Activated CD4-positive, alpha-beta T cell treated with anti-CD3 and anti-CD28 coated beads, Interleukin-2, amount 10 ng/mL, durations not matched to agents 7 days and 5 days (primary cell): ENCODE measurements at places on chromosomes 7 and 10. TPM values are rescaled to one million over a fixed set of nuclear protein-coding genes. Genes with fewer than 3 reads are reported as not detected.

DNA sequence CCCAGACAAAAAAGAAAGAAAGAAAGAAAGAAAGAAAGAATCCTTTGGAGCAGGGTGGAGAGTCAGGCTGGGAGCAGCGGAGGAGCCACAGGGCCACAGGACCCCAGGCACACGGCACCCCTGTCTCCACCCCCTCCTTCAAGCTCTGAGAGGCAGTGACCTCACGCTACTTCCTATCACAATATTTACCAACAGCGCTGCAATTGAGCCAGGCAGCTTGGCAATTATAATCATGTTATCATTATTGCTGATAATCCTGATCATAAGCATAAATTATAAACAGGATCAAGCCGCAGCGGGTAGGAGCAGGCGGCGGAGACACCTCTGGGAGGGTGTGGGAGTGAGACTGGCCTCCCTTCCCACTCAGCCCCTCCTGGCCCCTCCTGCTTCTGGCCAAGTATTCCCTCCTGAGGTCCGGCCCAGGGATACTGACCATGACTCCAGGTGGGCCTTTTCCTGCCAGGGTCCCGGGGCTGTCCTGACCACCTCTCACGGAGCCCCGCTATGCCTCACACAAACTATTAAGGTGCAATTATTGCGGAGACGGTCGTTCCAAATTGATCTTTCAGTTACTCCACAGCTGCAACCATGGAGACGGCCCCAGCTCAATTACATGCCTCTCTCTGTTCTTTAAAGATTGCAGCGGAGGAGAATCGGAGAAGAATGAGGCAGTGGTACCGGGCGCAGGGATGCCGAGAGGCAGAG is 10.0 kb upstream of the GTF2IRD1 start:
- DNase-seq, result no peak
- H3K4me3 ChIP-seq, result no peak overlapping the region
- H3K36me3 ChIP-seq, result no peaks in the 10 kb centered on the region
- H3K4me1 ChIP-seq, result no peaks in the 10 kb centered on the region

DNA sequence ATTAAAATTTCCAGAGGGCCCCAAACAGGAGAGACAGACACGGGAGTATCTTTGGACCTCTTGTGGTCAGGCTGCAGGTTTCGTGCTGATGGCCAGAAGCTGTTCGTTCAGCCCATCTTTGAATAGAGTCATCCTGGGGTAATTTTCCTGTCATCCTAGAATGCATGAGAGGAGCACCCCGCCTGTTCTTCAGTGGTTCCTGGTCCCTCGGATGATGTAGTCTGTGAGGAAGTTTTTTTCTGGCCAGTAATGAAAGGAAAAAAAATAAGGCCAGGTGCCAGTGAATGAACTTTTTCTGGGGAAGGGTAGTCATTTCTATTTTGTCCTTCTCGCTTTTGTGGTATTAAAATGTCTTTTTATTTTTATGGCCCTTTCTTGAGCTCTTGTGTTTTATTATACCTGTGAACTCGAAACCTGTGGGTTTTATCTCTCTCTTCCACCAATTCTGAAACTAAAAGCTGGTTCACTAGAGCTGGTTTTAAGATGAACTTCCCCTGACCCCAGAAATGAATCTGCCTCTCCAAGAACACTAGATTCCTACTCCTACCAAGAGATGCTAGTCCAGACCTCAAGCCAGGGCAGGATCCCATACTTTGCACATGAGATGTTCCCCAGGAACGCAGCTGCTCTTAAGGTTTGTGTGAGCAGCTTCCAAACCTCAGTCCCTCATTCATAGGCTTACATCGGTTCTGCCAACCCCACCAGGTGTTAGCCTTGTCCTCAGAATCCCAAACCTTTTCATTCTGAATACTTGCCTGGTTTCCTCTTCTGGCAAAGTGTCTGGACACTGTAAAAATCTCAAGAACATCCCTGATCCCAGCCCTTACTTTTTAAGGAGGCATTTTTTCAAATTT is 15.4 kb upstream of the MEST start:
- H3K27me3 ChIP-seq, result peaks cover 4% of the 10 kb centered on the region
- H3K4me3 ChIP-seq, result no peak overlapping the region
- H3K27ac ChIP-seq, result peak overlapping the region; percentile 3
- no peaks in the 10 kb centered on the region for H3K36me3 ChIP-seq
- DNase-seq, result no peak

DNA sequence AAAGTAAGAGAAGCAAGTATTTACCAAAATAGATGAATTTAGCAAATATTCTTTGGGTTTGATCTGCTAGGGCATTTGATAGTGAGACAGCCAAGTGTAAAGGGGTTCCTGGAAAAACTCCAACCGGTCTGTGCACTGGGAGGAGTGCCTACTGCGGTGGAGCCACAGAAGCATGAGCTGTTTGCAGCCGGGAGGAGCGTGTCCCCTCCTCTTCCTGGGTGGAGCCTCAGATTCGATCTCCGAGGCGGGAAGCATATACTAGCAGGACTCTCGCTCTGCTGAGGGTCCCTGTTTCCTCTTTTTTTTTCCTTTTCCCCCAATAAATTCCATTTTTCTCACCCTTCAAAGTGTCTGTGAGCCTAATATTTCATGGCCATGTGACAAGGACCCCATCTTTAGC is 45.1 kb upstream of the MET start:
- H3K27ac ChIP-seq, result no peak overlapping the region
- H3K4me3 ChIP-seq, result no peak overlapping the region
- no peak for DNase-seq
- no peaks in the 10 kb centered on the region for H3K36me3 ChIP-seq
- H3K27me3 ChIP-seq, result peaks cover 21% of the 10 kb centered on the region

GRCh38 chr10:124342821-124343170 is 75.9 kb downstream of the OAT start:
- H3K4me3 ChIP-seq, result no peak overlapping the region
- H3K4me1 ChIP-seq, result peaks cover 4% of the 10 kb centered on the region
- H3K27ac ChIP-seq, result no peak overlapping the region
- no peaks in the 10 kb centered on the region for H3K36me3 ChIP-seq
- no peaks in the 10 kb centered on the region for H3K27me3 ChIP-seq
- no peak for DNase-seq

DNA sequence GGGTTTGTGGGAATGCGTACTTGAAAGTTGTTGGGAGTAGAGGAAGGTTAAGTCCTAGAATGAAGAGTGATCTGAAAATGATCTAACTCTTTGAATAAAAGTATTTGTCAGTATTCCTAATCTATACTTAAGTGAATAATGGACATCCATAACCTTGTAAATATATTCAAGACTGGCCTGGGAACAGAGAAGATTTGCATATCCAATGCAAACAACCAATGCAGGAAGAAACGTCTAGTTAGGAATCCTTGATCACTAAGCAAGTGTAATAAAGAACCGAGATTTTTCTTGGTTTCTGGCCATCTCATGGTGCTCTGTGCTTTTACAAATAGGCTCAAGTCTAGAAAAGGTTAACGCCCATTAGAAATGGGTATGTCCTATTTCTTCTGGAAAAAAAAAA is 157.1 kb downstream of the RAB11FIP2 start:
- peaks cover 2% of the 10 kb centered on the region for H3K27me3 ChIP-seq
- no peak for DNase-seq
- no peaks in the 10 kb centered on the region for H3K36me3 ChIP-seq
- no peak overlapping the region for H3K4me3 ChIP-seq
- no peak overlapping the region for H3K27ac ChIP-seq

- H3K27ac ChIP-seq, result no peak overlapping the region
- no peak overlapping the region for H3K4me3 ChIP-seq
- H3K36me3 ChIP-seq, result no peaks in the 10 kb centered on the region
- no peak for DNase-seq
Observed at GRCh38 chr7:154903083-154903731, 99.7 kb downstream of the PAXIP1 start.

DNA sequence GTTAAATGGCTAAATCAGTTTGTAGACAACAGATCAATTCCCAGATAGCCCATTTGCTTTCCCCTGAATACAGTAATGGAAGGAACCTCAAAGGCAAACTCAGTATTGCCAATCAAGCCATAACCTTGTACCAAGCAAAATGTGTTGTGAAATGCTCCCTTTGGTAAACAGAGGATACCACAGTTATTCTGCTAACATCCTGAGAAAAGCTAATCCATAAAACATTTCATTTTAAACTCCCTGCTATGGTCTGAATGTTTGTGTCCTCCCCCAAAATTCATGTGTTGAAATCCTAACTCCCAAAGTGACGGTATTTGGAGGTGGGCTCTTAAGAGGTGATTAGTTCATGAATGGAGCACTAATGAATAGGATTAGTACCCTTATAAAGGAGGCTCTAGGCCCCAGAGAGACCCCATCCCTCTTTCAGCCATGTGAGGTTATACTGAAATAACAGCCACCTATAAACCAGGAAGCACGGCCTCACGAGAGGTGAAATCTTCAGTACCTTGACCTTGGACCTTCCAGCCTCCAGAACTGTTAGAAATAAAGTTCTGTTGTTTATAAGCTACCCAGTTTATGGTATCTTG is 89.3 kb upstream of the RNF148 start:
- H3K4me1 ChIP-seq, result no peaks in the 10 kb centered on the region
- H3K27ac ChIP-seq, result no peak overlapping the region
- no peak overlapping the region for H3K4me3 ChIP-seq
- H3K36me3 ChIP-seq, result no peaks in the 10 kb centered on the region
- no peaks in the 10 kb centered on the region for H3K27me3 ChIP-seq

- H3K27me3 ChIP-seq, result no peaks in the 10 kb centered on the region
- H3K36me3 ChIP-seq, result no peaks in the 10 kb centered on the region
- no peak overlapping the region for H3K27ac ChIP-seq
- DNase-seq, result no peak
- no peaks in the 10 kb centered on the region for H3K4me1 ChIP-seq
Observed at GRCh38 chr7:129886167-129886817, 66.5 kb downstream of the UBE2H start.

DNA sequence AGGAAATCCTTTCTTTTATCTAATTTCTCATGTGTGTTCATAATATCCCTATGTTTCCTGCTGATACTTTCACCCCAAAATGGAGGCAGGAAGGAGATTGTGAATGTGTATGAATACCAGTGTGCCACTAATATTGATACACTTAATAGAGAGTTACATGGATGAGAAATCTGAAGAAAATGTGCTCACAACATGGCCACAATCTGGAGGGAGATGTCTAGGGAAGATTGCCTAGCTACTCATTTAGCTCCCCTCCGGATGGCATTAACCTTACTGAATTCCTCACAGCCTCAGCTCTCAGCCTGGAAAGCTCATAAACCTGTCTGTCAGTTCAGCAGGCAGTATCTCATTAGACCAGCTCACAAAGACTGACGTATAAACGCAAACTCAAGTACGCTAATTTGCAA is 23.4 kb upstream of the DMTF1 start:
- H3K27me3 ChIP-seq, result peaks cover 12% of the 10 kb centered on the region
- H3K36me3 ChIP-seq, result no peaks in the 10 kb centered on the region
- no peak for DNase-seq
- peaks cover 2% of the 10 kb centered on the region for H3K4me1 ChIP-seq

GRCh38 chr10:73855413-73855812 is 18.9 kb downstream of the CAMK2G start:
- no peak overlapping the region for H3K4me3 ChIP-seq
- peaks cover 63% of the 10 kb centered on the region for H3K36me3 ChIP-seq
- DNase-seq, result no peak
- no peaks in the 10 kb centered on the region for H3K27me3 ChIP-seq

DNA sequence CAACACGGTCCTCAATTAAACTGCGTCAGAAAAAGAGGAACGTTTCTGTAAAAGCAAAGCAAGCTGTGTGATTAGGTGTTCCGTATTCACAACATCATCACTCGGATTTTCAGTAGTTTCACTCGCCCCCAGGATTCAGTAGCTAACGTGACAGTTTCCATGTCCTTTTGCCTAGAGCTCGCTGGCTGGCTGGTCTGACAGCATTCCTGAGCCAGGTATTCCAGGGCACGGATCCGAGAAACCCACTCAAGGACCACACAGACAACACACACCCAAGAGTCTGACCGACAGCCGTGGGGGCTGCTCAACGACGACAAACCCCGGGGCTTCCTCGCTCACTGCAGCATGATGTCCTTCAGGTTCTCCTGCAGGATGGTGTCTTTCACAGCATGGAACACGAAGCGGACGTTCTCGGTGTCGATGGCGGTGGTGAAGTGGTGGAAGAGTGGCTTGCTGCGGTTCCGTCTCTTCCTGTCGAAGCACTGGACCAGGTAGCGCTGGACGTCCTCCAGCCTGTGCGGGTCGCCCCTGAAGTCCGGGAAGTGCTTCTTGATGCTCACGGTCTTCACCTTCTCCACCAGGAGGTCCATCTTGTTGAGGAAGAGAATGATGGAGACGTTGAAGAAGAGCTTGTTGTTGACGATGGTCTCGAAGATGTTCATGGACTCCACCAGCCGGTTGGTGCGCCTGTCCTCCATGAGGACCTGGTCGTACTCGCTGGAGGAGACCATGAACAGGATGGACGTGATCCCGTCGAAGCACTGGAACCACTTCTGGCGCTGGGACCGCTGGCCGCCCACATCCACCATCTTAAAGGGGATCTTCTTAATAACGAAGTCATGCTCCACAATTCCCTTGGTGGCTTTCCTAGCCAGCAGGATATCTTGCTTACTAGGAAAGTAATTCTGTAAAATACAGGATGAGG is 43.1 kb downstream of the AMZ1 start:
- H3K4me3 ChIP-seq, result no peak overlapping the region
- peaks cover 24% of the 10 kb centered on the region for H3K4me1 ChIP-seq
- no peak for DNase-seq
- H3K27ac ChIP-seq, result no peak overlapping the region

EIF3B gene
- 148 TPM for total RNA-seq

BPGM gene
- 14.6 TPM for total RNA-seq

NUB1 gene
- 85.5 TPM for total RNA-seq

LRRC61 gene
- total RNA-seq, result 12.8 TPM

CTBP2 gene
- not detected for total RNA-seq

HEPACAM2 gene
- total RNA-seq, result not detected

RSPH10B2 gene
- 0.22 TPM for total RNA-seq
